ENCODE measurements at places on chromosomes 6 and 20.

DNA sequence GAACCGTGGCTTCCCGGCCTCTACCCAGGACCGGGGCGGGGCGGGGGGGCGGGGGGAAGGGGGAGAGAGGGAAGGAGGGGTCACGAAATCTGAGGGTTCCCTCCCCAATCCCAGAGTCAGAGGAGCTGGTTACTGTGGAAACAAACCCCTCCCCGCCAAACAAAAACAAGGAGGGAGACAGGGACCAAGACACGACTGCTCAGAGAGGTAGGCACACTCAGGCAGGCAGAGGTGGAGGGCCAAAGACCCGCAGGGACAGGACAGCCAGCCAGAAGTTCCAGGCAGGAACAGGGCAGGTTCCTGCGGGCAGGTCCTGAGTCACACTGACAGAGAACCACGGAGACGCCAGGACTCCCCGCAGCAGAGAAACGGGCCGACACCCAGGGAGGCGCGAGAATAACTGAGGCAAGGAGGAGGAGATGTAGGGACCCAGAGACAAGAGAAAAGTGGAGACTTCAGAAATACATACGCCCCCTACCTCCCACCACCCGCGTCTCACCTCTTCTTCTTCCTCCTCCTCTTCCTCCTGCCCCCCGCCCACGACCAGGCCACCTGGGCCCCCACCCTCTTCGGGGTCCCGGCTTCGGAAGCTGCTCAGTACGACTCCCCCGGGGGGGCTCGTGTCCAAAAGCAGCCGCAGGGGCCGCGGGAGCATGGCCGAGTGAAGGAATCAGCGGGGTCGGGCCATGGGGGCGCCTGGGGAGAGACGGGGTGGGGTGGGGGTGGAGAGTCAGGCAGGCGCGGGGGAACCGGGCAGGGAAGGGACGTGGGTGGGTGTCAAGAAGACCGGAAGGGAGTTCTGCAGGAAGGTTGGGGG lies 578 bp downstream of the RGL2 start:
- peak; percentile 28 for DNase-seq

DNA sequence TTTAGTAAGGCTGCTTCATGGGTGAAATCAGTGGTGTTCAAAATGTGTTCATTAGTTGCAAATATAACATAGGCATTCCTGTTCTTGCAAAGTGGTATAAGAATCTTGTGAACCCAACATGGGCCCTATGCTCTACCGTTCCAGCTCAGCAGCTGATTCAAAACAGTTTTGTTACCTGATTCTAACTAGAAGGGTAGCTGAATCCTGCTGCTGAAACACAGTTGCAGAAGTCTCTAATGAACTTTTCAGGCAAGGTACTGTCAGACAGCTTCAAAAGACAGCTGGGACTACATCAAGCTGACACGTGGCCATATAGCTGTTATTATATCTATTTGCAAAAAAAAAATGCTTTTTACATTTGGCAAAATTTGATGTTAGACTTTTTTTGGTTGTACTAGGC lies 22.7 kb downstream of the THEMIS start:
- no peak for DNase-seq

GRCh38 chr6:90231308-90231707 lies 65.3 kb downstream of the BACH2 start:
- no peak for DNase-seq

DNA sequence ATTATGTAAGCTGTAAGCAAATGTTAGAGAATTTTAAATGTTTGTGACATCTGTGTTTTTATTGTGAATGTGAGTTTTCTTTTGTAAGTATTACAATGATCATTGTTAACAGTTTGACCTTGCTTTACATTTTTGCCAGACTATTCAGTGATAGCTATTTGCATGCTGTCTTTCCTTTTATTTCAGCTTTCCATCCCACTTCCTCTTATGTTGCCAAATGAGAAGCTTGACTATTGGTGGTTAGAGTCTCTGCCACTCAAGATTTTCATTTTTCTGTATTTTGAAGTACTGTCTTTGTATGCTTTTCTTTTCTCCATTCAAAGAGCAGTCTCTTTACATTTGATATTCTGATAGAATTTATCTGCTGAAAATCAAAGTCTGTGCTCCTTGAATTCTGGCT lies 104.1 kb downstream of the PRIM2 start:
- no peak for DNase-seq

- no peak for DNase-seq
Measured at GRCh38 chr6:155472886-155473285, 17.2 kb upstream of the NOX3 start.

GRCh38 chr6:116793224-116793623 lies 27.7 kb upstream of the FAM162B start:
- no peak for DNase-seq

DNA sequence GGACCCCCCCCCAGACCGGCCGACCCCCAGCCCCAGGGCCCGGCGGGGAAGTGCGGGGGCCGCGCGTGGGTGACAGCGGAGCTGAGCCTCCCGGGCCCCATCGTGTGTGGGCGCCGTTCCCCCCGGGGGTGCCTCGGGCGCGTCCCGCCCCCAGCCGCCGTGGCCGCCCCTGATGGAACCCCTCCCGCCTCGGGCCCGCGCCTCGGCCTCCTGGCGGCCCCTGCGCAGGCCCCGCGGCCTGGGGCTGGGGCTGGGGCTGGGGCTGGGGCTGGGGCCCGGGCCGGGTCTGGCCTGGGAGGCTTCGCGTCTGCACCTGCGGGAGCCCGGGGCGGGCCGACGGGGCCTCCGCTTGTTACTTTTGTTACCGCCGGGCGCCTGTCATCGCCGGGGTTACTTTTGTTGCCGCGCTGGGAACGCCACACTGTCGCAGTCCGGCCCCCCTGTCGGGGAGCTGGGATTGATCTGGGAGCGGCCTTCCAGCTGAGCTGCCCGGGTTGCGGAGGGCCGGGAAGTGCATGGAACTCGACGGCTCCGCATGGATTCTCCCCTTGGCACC lies 598 bp downstream of the OGFR start:
- no peak for DNase-seq

DNA sequence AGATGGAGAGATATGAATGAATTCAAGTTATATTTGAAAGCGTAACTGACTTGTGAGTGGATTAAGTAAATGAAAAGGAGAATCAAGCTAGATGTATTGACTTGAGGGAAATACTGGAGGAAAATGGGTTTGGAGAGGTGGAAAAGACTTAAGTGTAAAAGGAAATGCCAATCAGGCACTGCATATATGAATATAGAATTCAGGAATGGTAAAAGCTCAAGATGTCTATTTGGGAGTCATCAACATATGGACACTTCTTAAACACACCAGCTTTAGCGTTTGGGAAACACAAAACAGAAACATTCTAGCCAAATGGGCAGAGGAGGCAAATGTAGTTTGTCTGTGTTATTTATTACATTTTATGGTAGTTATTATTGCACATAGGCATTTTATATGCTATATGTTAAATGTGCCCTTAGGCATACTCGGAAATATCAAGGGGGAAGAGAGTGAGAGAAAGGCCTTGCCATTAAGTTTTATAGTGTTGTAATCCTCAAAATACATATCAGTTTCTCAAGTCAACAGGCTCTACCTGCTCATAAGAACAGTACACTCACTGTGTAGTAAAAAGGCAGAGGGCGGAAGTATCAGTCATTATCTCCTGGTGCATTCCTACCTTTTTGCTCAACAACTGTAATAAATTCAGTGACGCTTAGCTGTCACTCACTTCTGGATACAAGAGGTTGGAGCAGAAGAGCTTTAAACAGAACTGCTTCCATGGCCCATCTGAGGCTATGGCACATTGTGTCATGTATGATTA lies 33.7 kb upstream of the ME1 start:
- DNase-seq = no peak

DNA sequence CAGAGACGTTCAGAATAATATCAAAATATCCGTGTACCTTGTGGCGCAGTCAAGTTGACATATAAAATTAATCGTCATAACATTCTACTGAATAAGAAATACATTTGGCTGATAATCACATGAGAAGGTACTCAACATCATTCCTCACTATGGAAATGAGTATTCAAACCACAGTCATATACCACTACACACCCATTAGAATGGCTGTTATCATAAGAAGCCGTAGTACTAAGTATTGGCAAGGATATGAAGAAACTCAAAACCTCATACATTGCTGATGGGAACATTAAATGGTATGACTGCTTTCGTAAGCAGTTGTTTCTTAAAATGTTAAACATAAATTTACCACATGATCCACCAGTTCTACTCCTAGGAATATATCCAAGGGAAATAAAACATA lies 244.7 kb downstream of the CDKAL1 start:
- no peak for DNase-seq

GRCh38 chr20:49602345-49603208 lies 34.6 kb upstream of the PTGIS start:
- DNase-seq = no peak

DNA sequence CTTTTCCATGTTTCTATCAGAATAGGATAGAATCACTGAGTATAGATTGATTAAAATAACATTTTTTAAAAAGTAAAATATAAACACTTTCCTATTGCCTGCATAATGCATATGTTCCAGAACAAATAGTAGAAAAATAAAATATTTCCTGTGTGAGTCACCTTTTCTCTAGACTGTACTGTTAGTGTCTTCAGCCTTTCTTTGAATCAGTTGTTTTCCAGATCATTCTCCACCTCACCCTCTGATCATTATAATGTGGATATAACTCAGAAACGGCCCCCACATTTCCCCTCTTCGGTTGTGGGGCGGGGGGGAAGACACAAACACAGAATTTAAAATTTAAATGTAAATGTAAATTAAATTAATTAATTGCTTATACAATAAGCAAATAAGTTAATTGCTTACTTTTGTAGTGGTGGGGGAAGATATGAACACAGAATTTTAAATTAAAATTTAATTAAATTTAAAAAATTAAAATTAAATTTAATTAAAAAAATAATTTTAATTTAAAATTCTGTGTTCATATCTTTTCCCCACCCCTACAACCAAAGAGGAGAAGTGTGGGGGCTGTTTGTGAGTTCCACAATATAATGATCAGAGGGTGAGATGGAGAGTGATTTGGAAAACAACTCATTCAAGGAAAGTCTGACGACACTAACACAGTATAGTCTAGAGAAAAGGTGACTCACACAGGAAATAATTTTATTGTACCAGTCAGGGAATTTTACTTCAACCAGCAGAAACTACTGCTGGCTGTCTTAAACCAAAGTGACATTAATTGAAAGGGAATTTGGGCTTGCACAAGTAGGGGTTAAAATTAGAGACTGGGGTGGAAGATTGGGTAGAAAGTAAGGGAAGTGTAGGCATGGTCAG lies 37.1 kb upstream of the PROKR2 start:
- DNase-seq = no peak

- DNase-seq = no peak
Measured at GRCh38 chr6:134447883-134448387, 130.0 kb upstream of the SGK1 start.

DNA sequence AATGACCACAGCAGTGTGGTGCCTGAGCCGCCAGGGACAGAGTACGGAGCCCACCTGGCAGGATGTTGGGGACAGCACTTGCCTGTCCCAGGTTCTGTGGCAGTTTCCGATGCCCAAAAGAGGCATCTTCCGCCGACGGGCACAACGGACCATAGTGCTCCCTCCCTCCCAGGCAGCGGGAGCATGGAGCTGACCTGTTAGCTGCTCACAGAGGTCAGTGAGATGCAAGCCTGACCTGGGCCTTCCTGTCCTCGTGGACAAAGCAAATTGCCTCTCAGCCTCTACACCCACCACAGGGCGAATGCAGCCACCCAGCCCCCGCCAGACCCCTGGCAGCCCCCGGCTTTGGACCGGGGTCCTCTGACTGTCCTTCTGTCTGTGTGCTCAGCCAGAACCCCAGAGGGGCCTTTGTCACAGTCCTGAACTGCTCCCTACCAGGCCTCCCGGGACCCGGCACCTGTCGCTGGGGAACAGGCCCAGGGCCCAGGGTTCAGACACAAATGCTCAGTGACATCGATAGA lies 16.2 kb upstream of the FRMD1 start:
- no peak for DNase-seq

GRCh38 chr6:148509119-148509799 lies 166.6 kb downstream of the SASH1 start:
- no peak for DNase-seq

GRCh38 chr6:41546866-41547798 lies 951 bp downstream of the FOXP4 start:
- DNase-seq = peak; percentile 30

- DNase-seq = no peak
Measured at GRCh38 chr6:31470801-31471200, 27.1 kb upstream of the MICB start.

DNA sequence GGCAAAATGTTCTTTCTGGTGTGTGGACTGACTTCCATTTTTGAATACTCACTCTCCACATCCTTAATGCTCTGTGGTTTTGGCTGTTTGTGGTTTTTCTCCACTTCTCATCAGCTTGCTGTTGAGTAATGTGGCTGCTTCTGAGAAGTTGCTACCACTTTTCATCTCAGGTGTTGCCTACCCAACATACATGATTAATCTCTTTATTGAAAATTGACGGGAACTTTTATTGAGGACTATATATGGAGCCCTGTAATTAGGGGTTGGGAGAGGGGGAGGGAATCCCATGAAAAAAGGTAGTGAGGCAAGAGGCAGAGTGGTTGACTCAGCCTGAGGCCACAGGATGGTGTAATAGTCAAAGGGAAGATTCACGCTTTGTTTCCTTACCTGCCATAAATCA lies 17.6 kb downstream of the IL22RA2 start:
- DNase-seq = no peak

- no peak for DNase-seq
Measured at GRCh38 chr6:96886519-96886918, 11.2 kb downstream of the NDUFAF4 start.

GRCh38 chr6:15025446-15025845 lies 220.4 kb upstream of the JARID2 start:
- no peak for DNase-seq

DNA sequence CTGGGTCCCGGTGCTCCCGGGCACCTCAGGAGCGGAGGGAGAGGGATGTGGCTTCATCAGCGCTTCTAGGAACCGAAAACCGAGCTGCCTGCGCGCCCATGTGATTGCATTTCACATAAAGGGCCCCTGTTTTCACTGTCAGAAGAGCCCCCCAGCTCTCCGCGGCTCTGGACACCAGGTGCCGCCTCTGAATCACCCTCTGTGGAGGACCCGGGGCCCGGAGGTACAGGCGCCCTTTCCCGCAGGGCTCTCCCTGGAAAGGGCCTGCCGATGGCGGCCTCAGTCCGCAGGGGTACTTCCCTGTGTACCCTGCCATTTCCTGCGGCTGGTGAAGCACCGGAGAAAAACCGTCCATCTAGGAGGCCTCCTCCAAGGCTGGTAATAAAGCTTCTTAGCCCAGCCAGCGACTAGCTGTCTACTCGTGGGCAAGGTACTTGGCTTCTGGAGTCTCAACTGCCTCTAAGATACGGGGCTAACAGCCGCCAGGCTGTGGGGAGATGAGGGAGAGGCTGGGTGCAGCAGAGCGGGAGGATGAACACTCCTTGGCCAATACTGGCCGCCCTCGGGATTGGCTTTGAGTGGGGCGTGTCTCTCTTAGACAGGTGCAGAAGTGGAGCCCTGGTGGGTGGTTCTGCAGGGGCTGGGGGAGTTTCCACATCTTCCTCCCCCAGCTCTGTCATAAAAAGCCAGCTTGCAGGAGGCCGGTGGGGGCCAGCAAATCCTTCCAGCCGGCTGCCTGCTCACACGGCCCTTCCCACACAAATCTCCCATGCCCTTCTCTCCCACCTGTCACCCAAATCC lies 1.6 kb downstream of the PPP1R16B start:
- DNase-seq = peak; percentile 13

- no peak for DNase-seq
Measured at GRCh38 chr20:18004384-18005031, 35.7 kb downstream of the MGME1 start.
